ENCODE measurements at places on chromosomes 11 and 22. TPM values are rescaled to one million over a fixed set of nuclear protein-coding genes. Genes with fewer than 3 reads are reported as not detected.

- no peak for DNase-seq
These were observed 139.5 kb upstream of the CADM1 start for GRCh38 chr11:115643549-115644270.

GRCh38 chr11:64605244-64605560 lies 14.2 kb downstream of the SLC22A12 start:
- no peak for DNase-seq

DNA sequence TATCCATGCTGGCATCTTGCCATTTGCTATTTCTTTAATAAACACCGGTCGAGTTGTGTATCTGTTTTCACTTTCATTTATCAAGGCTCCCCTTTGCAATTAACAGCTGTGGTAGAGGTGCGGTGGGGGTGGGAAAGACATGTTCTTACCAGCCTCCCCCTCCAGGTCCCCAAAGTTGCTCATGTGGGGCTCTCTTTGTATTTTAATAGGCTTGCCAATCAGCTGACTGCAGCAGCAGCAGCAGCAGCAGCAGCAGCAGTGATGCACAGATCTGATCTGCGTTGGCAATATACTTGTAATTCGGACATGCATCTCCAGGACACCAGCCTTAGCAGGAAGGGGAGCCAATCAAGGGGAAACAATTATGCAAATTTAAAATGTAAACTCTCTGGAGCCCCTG lies 40.3 kb upstream of the E2F8 start:
- DNase-seq = no peak

GRCh38 chr11:130299978-130300377 lies 14.7 kb downstream of the ZBTB44 start:
- no peak for DNase-seq

DNA sequence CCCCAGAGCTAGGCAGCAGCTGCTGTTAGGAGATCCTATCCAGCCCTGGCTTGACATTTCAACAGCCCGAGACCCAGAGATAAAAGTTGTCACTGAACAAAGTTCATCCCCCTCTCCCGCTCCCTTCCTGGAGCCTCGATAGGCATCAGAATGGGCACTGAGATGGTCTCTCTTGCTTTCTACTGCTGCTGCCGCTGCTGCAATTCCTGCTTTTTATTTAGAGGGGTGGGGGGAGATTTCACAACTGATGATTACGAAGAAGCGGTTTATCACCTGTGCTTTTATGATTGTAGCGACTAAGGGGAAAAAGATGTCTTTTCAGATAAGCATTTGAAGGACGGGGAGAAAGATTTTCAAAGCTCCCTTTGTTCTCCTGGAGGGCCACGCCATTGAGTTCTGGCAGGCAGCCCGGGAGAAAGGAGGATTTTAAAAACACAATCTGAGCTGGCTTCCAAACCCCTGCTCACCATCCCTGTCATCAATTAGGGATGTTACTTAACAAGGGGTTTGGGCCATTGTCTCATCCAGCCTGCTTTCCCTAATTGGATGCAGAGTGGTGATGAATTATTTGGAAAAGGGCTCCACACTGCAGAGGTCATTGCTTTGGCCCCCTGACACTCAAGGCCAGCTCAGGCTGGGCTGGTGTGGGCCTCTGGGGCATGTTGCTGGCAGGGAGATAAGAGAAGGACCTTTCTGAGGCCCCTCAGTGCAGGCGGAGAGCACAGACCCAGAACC lies 344.7 kb downstream of the BUD13 start:
- DNase-seq = peak; percentile 56

GRCh38 chr22:24104307-24105012 lies 76.8 kb upstream of the SUSD2 start:
- DNase-seq = no peak

GRCh38 chr11:67662142-67662834 lies 11.8 kb upstream of the ACY3 start:
- no peak for DNase-seq

DNA sequence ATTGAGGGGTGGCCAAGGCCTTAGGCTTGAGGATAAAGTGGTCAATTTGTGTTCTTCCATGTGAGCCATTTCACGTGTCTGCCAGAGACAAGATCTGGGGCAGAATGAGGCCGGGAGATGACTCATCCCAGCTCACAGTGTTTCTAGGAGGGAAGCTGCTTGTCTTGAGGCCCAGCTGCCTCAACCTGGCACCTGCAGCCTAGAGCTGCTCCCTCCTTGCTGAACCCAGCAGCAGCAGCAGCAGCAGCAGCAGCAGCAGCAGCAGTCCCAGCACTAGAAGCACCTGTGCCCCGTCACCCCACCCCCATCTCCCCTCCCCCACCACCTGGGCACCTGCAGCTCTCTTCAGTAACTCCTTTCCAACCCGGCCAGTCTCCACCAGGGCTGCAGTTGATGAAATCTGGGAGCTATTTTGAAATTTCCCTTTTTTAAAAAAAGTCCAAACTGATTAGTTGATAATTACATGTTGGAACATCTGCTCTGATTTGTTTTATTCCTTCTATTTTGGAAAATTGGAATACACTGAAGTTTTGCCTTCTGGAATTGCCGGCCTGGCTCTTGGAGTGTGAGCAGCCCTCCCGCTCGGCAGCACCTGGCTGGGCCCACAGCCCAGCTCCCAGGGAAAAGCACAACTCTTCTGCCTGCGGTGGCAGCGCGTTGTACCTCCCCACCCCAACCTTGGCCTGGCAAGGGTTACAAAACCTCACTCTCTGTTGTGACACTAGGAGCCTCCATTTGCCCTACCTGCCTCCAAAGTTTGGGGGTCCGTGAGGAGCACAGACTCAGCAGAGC lies 143.5 kb downstream of the NXPE2 start:
- DNase-seq = no peak

DNA sequence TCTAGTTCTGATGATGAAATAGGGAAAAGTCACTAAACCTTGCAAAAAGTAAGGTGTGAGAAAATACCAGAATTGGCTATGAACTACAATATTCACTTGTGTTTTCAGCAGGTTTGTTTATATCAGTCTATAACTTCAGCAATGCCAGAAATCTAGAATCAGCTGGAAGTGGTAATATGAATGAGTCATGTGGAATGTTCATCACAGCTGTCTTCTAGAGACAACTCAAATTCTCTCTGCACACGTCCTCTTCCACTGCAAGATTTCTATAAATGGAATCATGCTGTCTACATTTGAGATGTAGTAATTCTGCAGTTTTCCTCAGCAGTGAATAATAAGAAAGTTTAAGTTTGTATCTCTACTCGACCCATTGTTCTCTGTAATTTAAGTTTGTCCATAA lies 89.9 kb downstream of the OR4A15 start:
- no peak for DNase-seq

GRCh38 chr11:58923300-58923788 lies 15.9 kb upstream of the GLYATL1 start:
- DNase-seq = no peak

DNA sequence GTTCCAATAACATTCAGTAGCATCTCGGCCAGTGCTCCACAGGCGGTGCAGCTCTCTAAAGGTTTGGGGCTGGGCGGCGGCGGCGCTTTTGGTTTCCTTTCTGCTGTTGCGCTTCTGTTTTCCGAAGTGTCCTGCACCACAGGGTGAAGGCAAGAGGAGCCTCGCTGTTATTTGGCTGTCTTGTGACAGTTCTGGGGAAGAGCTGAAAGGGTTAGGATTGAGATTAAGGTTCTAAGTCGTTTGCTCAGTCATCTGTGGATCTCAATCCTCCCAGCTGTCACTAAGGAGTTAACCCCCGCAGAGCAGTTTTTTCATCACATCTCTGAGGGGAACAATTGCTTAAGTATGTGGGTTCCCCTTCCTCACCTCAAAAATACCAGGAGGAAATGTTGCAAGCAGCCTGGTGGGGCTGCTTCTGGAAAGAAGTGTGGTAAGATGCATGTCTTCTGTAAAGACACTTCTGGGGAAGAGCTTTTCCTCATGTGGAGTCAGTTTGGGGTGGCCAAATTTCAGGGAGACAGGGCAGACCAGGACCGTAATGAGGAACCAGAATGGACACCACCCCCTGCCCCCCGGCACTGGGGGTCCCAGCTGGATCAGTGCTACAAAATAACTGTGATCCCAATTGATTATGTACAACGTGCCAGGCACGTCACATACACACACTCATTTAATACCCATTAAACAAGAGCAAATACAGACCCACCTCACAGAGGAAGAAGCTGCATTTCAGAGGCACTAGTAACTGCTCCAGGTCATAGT lies 14.2 kb downstream of the TMEM121B start:
- DNase-seq = no peak

DNA sequence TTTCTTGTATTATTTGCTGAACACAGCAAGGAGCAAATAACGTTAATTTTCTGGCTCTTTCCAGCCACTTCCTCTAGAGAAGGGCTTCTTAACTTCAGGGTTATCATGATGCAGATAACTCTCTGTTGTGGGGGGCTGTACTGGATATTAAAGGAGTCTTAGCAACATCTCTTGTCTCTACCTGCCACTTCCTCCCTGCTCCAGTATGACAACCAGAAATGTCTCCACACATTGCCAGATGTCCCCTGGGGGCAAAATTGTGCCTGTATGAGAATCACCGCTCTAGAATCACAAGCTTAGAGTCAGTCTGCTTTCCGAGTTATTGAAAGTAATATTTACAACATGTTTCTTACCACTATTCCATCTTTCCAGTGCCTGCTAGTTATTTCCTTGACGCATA lies 6.8 kb downstream of the JRKL start:
- no peak for DNase-seq

Gene RHOD
- 9.4 TPM for total RNA-seq

Gene SCGB1A1
- not detected for total RNA-seq

Gene OR52A1
- total RNA-seq = not detected

Gene FGF19
- total RNA-seq = not detected

Gene KRTAP5-8
- not detected for total RNA-seq

Data from uterus (tissue), 4 donors.